Mesenchymal stem cell (in vitro differentiated cells and primary cell): ENCODE measurements at places on chromosomes 3 and 15.
A peak's percentile ranks its signal among the peaks of the same experiment; 100 is the strongest.

DNA sequence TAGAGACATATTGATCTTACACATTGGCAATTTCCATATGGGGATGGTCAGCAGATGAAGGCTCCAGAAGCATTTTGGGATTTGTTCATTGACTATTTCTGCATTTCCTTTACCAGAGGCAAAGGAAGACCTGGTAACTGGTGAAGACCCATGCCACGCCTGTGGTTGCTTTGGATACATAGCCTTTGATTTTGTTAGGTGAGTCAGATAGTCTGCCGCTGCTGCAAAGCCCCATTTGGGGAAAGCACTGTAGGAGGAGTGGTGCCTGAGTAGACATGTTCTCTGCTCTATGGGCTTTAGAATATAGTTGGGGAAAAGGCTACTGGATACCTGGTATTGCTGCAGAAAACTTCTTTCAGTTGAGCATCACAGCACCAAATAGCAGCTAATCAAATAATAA, 56.8 kb downstream of the TFG start:
- DNase-seq, result no peak

DNA sequence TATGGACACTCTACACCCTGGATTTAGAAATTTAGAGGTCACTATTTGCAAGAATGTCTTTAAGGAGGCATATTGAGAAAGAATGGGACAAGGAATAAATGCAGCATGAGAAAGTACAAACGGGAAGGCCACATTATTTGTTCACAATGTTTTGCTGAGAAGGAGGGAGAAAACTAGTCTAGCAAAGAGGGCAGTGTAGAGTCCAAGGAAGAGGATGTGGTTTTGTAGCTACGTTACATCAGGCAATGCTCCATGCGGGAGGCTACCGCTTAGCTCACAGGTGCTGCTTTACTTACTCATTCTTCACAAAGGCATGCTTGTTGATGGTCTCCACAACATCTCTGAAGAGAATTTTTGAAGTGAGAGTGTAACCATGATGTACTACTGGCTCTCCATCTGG, 191.1 kb downstream of the PLCH1 start:
- no peak for DNase-seq

DNA sequence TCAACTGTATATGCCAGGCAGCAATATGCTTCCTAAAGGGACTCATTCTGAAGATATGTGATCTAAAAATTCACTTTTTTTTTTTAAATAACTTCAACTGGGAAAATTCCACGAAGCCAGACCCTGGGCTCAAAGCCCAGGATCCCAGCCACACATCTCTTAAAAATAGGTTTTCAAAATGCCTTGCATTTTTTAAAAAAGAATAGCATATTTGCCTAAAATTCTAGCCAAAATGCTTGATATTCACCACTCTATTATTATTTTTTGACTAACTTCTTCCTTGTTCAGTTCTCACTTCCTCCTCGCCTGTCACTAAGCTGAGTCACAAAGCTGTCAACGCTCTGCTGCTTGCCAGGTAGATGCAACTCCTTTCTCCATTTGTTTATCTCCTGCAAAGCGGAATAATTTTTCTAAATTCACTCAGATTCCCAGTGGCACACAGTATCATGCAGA, 28.0 kb upstream of the VGLL4 start:
- DNase-seq, result no peak

DNA sequence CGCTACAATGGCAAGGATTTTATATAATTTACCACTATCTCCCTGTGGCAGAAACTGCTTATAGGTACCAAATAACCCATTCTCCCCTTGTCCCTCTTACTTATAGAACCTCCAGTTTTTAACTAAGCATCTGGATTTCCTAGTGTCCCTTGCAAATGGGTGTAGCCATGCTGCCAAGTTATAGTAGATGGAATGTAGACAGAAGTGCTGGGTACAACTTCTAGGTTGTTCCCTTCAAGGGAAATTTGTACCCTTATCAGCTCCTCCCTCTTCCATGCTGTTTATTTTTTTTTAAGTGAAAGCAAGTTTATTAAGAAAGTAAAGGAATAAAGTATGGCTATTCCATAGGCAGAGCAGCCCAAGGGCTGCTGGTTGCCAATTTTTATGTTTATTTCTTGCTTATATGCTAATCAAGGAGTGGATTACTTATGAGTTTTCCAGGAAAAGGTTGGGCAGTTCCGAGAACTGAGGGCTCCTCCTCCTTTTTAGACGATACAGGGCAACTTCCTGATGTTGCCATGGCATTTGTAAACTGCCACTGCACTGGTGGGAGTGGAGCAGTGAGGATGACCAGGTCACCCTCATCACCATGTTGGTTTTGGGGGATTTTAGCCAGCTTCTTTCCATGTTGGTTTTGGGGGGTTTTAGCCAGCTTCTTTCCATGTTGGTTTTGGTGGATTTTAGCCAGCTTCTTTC, 40.1 kb upstream of the TM4SF19 start:
- no peak for DNase-seq

DNA sequence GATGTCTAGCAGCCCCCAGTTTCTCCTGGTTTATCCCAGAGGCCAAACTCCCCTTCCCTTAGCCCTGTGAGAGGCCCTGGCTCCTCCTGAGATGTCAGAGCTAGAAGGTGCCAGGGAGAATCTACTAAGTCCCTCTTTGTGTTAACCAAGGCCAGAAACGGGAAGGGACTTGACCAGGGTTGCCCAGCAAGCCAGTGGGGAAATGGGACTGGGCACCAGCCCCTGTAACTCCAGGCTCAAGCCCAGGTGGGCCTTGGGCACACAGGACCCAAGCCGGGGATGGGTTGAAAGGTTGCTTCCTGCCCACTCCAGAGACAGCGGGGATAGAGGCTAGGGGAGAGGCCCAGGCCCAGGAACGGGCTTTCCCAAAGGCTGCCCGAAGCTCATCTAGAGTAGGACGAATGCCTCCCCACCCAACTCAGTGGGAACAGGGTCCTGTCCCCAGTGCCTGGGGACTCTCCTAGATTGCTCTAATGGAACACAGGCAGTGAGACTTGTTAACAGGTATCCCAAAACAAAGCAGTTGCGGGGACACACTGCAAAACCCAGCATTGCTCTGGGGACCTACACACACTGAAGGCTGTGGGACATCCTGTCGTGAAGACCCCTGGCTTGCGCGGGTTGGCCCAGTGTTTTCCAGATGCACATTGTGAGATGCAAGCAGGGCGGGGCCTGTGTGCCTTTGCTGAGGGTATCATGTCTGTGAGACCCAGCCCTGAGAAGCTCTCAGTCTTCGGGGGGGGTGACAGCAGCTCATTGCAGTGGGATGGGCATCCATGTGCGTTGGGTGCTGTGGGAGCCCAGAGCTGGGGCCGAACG, 12.9 kb upstream of the TXNRD3 start:
- no peak for DNase-seq

DNA sequence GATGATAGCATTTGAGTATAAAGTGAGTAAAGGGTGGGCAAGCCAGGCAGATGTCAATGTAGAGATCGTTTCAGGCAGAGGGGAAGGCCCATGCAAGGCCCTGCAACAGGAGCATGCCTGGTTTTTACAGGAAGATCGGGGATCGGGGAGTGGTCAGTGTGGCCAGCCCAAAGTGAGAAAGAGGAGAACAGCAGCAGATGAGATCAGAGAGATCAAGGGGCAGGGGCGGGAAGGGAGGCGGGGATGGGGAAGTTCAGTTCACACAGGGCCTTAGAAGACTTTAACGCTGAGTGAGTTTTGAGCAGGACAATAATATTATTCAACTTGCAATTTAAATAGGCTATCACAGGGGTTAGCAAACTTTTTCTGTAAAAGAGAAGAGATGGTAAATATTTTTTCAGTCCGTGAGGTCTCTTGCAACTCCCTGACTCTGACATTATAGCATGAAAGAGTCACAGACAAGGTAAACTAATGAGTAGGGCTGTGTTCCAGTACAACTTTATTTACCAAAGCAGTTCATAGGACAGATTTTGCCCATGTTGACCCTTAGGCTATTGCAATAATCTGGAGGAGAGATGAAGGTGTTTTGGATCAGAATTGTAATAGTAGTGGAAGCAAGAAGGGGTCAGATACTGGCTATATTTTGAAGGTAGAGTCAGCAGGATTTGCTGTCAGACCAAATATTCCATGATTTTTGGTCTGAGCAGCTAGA, 12.4 kb upstream of the CD47 start:
- no peak for DNase-seq

DNA sequence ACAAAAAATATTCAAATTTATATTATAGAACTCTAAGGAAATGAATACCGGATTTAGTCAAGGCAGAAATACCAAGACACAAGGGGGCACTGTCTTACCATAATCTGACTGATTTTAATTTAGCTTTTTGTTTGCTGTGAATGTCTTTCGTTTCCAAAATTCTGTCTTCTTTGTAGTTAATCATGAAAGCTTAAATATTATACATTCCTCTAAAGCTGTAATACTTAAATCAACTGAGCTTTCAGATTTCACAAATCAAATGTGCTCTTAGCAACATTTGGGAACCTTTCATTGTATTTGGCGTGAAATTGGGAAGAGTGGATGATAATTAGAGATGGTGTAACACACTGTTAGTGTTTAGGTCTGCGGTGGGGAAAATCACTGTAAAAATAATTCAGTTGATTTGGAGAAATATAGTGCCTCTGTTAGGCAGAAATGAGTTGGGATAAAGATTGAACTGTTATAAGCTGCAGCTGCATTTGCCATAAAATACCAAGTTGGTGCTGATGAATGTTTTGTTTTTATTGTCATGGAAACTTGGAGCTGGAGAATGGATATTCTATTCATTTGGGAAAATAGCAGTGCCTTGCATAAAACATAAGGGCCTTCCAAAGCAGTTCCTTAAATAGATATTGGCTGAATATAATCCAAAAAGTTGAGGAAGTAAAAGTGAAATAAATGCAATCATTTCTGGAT, 228.2 kb downstream of the TCF12 start:
- DNase-seq, result peak; percentile 62

- DNase-seq, result peak; percentile 100
These were observed 19.7 kb downstream of the SSR3 start for GRCh38 chr3:156535162-156535627.

DNA sequence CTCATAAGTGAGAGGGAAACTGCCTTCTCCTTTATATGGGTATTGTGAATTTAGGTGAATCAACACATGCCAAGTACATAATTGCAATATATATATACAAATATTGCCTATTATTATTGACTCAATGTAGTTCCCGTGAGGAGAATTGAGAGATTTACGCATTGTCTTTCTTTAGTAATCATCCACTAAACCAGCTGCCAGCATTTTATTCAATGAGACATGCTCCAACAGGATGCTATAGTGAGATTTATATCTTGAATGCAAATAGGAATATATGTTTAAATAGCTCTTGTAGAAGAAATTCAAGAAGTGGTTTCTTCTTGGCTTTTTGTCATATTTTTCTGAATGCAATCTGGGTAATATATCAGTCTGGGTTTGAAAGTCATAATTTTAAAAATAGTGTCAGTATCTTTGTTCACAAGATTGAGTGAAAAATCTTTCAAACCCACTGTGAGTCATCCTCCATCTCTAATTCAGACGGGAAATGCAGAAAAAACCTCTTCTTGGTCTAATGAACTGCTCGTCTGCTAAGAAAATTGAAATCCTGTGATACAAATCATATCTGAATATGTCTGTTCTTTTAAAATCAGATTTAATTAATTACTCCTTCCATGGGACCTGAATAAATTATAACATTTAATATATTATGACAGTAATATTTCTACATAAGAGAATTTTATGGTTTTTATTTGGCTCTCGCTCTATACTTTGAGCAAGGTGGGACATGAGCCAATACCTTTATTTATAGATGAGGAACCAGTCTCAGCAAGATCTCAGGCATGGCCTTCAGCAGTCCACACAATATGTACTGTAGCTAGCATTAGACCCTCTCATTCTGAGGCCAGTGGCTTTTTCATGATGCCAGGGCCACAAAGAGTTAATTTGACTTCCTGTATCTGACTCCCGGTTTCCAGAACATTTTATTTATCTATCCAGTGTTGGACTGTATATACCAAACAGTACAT, 516.0 kb downstream of the GABRG3 start:
- DNase-seq, result no peak

- DNase-seq, result peak; percentile 10
These were observed 1.1 kb downstream of the GRAMD2A start for GRCh38 chr15:72196409-72197040.

- DNase-seq, result no peak
These were observed at the start of gene TRIM69 for GRCh38 chr15:44736181-44736765. Gene TRIM69 (plus strand): TSS chr15:44736528. CDS start chr15:44736705, 177 bp downstream.

DNA sequence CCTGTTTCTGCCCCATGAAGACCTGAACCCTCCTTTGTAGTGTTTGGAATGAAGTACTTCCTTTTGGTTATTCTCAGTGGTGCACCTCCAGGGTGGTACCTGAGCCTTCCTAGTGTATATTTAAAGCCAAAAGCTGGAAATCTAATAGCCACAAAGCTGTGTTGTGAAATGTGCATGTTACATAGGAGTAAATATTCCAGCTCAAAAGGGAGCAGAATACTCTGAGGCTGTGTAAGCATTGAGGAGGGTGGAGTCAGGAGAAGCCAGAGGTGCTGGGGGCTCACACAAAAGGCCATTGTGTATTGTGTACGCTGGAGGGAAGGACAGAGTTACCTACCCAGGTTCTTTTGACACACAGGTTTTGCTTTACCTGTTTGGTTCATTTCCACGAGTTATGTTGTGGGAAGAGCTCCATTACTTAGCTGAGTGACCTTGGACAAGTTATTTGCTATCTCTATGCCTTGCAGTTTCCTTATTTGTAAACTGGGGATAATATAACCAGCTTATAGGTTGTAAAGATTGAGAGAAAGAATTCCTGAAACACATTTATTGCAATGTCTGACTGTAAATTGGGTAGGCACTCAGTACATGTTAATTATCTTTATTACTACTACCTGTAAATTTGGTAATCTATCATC, 24.7 kb downstream of the GPR171 start:
- no peak for DNase-seq

GRCh38 chr3:108389372-108389771, 93.0 kb downstream of the HHLA2 start:
- DNase-seq, result no peak

- no peak for DNase-seq
These were observed 37.5 kb downstream of the SH3BP5 start for GRCh38 chr3:15294929-15295328.

GRCh38 chr3:62096521-62096920, 276.8 kb downstream of the FEZF2 start:
- DNase-seq, result no peak

DNA sequence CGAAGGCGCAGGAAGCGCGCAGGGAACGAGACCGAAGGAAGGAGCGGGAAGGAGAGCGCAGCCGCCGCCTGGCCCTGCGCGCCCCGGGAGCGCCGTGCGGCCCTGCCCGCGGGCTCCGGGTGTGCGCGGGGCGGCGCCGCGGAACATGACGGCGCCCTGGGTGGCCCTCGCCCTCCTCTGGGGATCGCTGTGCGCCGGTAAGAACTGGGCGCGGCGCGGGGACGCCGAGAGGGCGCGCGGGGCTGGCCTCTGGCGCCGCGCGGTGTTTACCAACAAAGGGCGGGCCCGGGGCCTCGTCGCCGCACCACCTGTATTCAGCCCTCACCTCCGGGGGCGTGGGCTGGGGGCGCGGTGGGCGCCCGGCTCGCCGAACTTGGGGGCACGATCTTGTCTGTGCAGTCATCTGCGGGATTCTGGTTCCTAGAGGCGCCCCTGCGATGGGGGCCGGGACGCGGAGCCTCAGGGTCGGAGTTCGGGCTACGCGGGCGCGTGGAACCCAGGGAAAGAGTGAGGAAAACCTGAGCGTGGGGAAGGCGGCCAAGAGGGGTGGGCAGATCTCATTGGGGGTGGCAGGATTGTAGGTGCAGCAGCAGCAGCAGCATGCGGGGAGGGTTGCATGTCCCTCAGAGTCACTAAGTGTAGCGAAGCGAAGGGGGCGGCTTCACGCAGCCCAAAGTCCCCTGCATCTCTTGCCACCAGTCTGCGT, 641 bp downstream of the ACVR2B start:
- peak; percentile 26 for DNase-seq
